ENCODE measurements at places on chromosomes 5 and 9.

GRCh38 chr9:113456235-113456634 lies 7.3 kb upstream of the RGS3 start:
- DNase-seq, result no peak

- DNase-seq, result no peak
Observed at GRCh38 chr5:122902263-122902662, 56.9 kb downstream of the SNX24 start.

DNA sequence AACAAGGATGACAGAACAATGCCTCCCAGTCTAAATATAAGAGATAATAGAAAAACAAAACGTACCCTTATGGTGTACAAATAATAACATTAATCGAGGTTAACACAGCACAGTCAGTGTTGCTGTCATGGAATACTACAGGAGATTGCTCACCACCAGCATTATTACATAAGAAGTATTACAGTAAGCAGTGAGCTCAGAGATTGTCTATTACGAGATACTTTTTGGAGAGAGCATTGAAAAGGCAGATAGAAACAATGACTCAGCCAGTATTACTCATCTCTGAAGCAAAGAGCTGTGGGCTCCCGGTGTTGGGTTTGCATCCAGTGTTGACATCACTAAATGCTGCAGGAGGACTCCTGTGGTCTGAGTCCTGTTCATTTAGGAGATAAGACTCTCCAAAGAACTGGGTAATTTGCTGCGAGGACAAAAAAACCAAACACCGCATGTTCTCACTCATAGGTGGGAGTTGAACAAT lies 191.9 kb upstream of the SEMA6A start:
- DNase-seq, result no peak

DNA sequence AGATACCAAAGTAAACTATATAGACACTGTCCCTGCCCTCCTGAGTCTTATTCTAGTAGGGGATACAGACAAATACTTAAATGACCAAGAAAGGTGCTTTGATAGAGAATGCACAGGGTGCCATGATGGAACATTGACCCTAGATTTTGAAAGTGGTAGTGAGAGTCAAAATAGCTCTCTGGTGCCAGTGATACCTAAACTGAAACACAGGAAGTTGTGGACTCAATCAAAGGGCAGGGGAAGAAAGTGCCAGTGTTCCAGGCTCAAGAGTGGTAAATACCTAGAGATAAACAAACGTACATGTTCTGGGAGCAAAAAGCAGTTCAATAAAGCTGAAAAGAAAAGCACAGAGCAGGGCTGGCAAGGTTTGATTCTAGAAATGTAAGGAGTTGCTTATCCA lies 267.6 kb downstream of the ISL1 start:
- DNase-seq, result no peak

- no peak for DNase-seq
Observed at GRCh38 chr9:70303268-70303667, 44.5 kb downstream of the SMC5 start.

- DNase-seq, result no peak
Observed at GRCh38 chr5:154779105-154779504, 23.9 kb downstream of the LARP1 start.

All from CD4-positive, alpha-beta T cell treated with Interleukin-15 for 1 hour (primary cell).